ENCODE measurements at places on chromosomes 4 and X. TPM values are rescaled to one million over a fixed set of nuclear protein-coding genes. Genes with fewer than 3 reads are reported as not detected.

The ARSJ gene
- 0.85 TPM for total RNA-seq

The CTBP1 gene
- total RNA-seq, result 431 TPM

The CT55 gene
- total RNA-seq, result not detected

The SERTM2 gene
- 9.3 TPM for total RNA-seq

The LGI2 gene
- total RNA-seq, result 4.8 TPM

The YY2 gene
- total RNA-seq, result 0.63 TPM

The STBD1 gene
- 21.8 TPM for total RNA-seq

The KCND1 gene
- total RNA-seq, result 1.1 TPM

The SGMS2 gene
- 3.3 TPM for total RNA-seq

The OCRL gene
- total RNA-seq, result 15.3 TPM

The F8A3 gene
- 0.63 TPM for total RNA-seq

GRCh38 chrX:33909836-33910235 is 222.3 kb downstream of the FAM47A start:
- no peak for DNase-seq

DNA sequence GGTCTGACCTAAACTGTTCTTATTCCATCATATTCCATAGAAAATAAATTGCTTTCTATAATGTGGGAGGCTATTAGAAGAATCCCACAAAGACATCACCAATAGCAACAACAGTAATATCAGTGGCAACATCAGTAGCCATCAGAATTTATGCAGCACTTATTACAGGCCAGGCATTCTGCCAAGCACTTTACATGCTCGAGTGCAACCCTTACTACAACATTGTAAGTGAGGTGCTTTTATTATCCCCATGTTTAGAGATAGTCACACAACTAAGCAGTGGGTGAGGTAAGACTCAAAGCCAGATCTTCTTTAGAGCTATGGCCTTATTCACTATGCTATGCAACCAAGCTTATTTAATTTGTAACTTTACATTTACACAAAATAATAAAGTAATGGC is 317.1 kb upstream of the BMP3 start:
- DNase-seq, result no peak

DNA sequence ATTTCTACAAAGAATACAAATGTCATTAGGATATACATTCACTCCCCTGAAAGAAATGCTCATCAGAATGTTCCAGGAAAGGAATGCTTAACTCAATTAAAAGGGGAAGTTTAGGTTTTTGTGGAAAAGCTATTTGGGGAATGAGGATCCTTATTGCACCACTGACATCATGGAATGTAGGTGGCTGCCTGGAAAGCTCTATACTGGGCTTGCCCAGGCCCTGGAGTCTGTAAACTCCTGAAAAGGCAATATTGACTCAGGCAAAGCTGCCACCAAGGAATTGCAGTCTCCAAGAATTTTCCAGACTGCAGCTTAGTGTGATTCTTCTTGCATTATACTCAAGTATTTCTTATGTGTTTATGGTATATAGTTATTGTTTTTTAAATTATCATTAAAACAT is 15.7 kb downstream of the DAPP1 start:
- DNase-seq, result no peak

DNA sequence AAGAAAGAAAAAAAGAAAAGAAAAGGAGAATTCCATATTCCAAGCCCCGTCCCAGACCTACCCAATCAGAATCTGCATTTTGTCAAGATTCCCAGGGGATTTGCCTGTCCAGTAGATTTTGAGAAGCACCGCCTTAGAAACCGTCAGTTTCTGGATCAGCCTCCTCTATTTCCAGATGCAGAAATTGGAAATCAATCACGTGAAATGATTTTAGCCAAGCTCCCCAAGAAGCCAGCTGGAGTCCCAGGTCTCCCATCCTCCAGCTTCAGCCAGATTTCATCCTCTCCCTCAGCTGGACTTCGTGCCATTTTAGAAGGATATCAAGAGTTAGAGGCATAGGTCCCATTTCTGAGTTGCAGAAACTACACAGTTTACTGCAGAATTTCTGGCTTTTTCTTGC is 629.3 kb downstream of the MID1IP1 start:
- DNase-seq, result no peak

- no peak for DNase-seq
These were observed 80.5 kb downstream of the ABLIM2 start for GRCh38 chr4:8078109-8078494.

DNA sequence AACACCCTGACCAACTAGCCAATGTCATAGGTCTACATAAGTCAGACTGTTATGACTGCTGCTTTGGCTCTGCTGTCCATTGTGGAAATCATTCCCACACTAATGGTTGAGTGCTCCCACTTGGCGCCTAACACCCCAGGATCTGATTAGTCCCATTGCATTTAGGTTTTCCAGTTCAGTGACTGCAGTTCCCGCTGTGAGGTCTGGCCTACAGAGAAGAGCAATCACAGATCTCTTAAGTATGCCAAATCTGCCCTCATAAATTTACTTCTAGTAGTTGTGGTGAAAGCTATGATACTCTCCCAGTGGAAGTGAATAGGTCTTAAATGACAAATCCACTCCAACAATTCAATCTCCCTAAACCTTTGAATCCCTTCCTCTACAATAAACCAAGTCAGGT is 77.3 kb upstream of the IL2 start:
- DNase-seq, result no peak

- no peak for DNase-seq
These were observed 30.4 kb upstream of the WDR44 start for GRCh38 chrX:118315529-118315928.

GRCh38 chr4:14871676-14872430 is 130.4 kb upstream of the CPEB2 start:
- DNase-seq, result no peak

DNA sequence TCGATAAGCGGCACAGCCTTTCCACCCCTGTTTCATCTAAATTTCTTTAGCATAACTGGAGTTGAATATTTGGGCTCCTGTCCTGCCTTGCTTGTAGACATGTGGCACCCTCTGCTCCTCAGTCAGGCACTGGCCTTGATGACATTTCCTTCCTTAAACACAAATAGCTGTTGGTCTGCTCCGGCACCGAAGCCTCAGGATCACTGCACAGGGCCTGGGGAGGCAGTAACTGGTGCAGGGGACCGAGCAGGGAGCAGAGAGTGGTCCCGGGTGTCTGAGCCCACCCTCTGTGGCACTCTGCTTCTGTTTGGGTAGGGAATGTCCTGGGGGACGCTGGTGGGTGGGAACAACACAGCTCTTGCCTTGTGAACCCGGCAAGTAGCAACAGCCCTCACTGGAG is 13.6 kb downstream of the RGS12 start:
- DNase-seq, result no peak

- peak; percentile 87 for DNase-seq
These were observed 57.3 kb upstream of the SLIT2 start for GRCh38 chr4:20194123-20195013.

- peak; percentile 12 for DNase-seq
These were observed 107.9 kb upstream of the ELOVL6 start for GRCh38 chr4:110306303-110306702.

- peak; percentile 10 for DNase-seq
These were observed 1.3 kb upstream of the PDHA1 start for GRCh38 chrX:19342331-19342906.

DNA sequence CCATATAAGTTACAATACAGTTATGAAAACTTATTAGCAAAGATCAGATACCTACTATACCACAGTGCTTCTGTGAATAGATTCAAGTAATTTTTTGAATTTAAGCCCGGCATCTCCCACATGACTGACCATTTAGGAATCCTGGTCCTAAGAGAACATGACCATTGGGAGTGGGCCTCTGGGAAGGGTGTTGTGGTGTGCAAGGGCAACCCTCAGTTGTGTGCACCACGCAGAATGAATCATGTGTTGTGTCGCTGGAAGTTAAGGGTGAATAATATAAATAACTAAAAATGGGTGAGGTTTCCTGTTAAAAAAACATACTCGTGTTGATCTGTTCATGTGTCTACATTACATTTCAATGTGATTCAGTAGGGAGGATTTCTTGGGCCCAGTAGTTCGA is 15.5 kb downstream of the CPE start:
- DNase-seq, result no peak

DNA sequence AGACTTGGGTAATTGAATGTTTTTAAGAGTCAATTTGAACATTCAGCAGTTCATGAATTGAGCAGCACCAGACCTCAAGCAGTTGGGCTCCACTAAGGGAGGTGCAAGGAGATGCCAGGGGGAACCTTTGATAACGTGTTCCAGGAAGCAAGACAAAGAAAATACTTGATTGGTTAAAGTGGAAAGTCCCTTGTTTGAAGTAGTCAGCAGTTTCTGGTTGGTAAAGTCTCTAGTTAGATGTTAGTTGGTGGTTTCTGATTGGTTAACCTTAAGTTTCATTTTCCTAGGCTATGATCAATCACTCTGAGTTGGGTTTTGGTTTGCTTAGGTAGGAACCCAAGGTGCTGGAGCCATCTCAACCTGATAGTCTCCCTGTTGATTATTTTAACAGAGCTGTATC is 4.0 kb downstream of the HERC6 start:
- no peak for DNase-seq

DNA sequence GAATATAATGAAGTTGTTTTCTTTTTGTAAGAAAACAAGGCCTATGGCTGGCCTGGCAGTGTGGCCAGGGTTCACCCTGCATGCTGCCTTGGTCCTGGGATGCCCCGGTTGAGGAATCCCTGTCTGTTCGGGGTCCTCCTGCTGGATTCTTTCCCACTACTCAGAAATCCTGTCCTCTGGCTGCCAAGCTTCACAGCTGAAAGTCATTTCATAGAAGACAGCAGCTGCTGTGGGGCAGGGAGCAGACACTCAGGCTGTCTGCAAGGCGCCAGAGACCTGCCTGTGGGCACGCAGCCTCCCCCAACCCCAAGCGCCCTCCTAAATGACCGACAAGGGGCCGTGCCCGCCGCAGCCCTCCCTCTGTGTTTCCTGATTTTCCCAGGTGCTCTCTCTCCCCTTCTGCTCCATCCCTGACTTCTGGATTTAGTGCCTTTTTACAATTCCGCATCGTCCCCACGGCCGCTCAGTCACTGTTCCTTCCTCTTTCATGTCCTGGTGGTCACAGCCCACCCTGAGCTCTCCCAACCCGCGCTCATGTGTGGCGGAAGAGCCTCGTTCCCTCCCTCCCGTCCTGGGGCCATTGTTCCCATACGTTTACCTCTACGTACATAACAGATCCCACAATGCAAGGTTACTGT is 27.5 kb downstream of the ZFYVE28 start:
- DNase-seq, result peak; percentile 7

DNA sequence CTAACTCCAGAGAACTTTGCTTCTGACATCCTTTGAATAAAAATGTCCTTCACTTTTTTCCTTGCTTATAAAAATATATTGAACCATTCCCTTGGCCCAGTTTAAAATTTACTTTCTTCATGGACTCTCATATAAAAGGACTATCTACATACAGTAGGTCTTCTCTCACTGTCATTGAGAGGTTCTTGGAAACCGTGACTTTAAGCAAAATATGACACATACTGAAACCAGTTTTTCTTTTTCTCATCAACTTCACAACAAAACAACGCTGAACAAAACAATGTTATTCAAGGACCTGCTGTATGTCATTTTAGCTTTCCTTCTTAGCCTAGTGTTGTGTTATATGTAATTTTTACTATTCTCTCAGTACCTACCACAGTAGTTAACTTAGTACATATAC is 496.8 kb downstream of the CENPC start:
- DNase-seq, result no peak

DNA sequence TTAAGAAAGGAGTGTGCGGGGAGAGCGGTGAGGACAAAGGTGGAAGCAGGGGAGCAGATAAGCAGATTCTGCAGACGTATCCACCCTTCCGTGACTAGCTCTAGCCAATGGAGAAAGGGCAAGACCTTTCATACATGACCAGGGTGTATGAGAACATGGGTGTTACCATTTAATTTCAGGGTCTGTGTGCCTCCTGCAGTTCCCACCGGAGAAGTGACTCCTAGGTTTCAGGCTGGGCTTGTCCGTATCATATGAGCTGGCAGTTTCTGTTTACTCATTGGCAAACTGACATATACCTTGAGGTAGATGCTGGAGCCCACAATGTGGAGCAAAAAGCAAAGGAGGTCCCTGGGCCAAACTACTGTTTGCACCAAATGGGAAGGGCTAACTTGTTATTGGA is 6.8 kb downstream of the RBM47 start:
- no peak for DNase-seq

GRCh38 chrX:150421816-150422215 is 58.7 kb downstream of the MAMLD1 start:
- no peak for DNase-seq

DNA sequence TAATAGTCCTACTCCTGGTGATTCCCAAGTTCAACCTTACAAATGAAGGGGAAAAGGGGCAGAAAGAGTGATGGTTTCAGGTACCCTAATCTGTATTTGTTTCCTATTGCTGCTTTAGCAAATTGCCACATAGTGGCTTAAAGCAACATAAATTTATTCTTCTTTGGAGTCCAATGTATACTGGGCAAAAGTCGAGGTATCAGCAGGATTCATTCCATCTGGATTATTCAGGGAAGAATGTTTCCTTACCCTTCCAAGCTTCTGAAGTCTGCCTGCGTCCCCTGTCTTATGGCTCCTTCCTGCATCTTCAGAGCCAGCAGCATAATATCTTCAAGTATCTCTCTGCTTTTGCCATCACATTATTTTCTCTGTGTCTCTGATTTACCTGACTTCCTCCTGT is 10.3 kb upstream of the BST1 start:
- no peak for DNase-seq

GRCh38 chr4:71206763-71207162 is 132.1 kb upstream of the SLC4A4 start:
- no peak for DNase-seq

- DNase-seq, result no peak
These were observed 112.6 kb downstream of the GABRA2 start for GRCh38 chr4:46277165-46277951.

- DNase-seq, result no peak
These were observed 3.7 kb downstream of the ADD1 start for GRCh38 chr4:2847302-2847871.
